ENCODE measurements at places on chromosomes 4 and X.

DNA sequence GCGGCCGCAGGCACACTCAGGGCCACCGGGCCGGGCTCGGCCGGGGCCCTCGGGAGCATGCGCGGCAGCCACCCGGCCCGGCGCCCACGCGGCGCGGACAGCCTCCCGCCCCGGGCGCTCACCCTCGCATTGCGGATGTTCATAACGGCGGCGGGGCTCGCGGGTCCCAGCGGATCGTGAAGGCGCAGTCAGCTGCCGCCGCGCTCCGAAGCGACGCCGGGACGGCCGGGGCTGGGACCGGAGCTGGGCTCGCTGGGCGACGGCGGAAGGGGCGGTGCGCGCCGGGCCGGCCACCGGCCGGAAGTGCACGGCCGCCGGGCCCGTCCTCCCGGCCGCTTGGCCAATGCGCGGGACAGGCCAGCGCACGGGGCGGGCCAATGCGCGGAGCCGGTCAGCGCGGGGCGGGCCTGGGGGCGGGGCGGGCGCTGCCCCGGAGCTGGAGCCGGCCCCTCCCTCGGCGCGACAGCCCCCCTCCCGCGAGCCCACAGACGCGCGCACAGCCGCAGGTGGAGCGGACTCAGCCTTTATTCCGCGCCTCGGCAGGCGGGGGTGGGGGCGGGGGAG, at the start of gene NAA10:
NAA10 (minus strand) TSS at position 276 of the 564 bp plus-strand sequence; CDS start at position 143, 133 bp downstream.
- peak; percentile 98 for DNase-seq

GRCh38 chr4:8151165-8151650, 7.4 kb downstream of the ABLIM2 start:
- no peak for DNase-seq

GRCh38 chr4:133869486-133869885, 332.1 kb downstream of the PABPC4L start:
- DNase-seq, result no peak

DNA sequence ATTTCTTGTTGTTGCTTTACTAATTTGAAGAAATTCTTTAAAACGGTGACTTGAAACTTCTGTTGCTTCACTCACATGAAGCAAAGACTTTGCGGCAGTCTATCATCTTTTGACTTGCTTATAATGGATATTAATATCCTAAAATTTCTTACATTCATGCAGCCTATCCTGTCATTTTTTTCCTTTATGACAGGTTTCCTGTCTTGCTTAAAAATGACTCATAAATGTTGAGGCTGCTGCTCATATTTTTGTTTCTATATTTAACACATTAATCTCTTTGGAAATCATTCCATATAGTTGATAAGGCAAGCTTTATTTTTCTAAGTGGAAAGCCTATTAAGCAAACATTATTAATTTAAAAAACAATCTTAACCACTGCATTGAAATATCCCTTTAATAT, 176.6 kb upstream of the GALNTL6 start:
- DNase-seq, result no peak

DNA sequence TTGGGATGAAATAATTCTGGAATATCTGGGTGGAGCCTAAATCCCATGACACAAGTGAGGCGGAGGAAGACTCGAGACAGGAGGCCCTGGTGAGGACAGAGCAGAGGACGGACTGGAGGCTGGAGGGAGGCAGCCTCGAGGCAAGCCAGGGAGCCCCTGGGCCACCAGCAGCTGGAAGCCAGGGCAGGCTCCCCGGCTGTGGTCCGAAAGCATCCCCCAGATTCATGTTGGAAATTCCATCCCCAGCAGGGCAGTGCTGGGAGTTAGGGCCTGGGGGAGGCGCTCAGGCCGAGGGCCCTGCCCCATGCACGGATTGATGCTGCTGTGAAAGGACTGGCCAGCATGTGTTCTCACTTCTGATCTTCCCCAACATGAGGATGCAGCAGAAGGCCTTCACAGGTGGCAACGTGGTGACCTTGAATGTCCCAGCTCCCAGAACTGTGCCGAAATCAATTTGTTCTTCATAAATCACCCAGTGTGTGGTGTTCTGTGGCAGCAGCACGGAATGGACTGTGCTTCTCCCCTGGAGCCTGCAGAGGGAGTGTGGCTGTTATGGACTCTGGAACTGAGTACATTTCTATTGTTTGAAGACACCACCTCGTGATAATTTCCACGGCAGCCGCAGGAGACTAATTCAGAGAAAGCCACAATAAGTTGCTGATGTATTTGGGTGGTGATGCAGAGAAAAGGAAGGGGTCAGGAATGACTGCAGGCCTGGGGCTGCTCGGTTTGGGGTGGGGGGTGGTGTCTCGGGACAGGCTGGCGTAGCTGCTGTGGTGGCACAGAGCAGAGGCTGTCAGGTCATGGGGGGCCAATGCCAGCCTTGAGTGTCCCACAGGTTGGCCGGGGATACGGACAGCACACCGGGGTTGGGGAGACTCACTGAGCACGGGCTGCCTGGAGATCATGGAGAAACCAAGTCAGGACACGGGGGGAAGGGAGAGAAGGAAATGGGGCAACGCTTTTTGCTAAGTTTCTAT, 56.9 kb downstream of the PCGF3 start:
- DNase-seq, result no peak

GRCh38 chr4:88163336-88163735, 4.9 kb upstream of the ABCG2 start:
- no peak for DNase-seq
